ENCODE measurements at places on chromosomes 6 and 20.

- no peak for DNase-seq
Measured at GRCh38 chr20:10984294-10984693, 310.5 kb upstream of the JAG1 start.

DNA sequence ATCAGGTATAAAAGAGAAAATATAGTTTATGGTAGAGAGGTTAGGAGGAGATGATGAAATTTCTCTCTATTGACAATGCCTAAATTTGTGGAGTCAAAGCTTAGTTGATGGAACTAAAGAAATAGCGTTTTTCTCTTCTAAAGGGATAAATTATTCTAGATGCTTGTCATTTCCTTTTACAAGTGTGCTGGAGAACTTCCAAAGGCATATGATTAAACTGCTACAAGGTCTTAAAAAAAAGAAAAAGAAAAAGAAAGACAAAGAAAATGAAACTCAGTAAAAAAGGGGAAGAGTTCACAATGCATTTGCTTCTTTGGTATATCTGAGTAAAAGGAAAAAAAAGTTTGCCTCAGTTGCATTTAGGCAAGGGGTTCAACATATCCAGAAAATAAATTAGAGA, 499.8 kb upstream of the PTCHD4 start:
- no peak for DNase-seq

DNA sequence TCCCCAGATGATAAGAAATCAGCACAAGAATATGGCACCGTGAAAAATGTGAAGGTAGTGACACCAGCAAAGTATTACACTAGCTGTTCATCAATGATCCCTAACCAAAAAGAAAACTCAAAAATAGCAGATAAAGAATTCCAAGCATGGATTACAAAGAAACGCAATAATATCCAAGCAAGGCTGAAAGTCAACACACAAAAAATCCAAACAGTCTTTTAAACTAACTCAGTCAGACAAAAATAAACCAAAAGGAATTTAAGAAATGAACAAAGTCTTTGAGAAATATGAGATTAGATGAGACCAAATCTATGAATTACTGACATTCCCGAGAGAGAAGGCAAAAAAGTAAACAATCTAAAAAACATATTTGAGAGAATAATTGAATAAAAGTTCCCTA, 976.1 kb upstream of the MAP3K7 start:
- no peak for DNase-seq

GRCh38 chr6:10484912-10485311, 36.2 kb upstream of the GCNT2 start:
- DNase-seq = no peak

DNA sequence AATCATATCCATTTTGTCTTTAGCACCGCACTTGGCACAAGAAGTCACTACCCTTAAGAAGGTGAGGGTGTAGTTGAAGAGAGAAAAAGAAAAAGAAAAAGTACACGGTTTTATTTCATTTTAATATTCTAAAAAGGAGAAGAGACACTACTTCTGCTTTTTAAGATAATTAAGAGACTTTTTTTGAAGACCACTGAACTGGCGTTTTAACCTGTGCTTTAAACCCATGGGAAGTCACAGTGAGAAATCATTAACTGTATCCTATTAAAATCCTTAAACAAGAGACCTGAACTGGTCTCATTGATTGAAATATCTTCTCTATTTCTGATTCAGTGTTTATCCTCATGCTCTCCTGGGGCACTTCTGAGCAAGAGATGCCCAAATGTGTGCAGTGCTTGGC, 243.5 kb downstream of the TMEM242 start:
- DNase-seq = no peak

All from NCI-H510A (cell line).